Pulmonary artery endothelial cell (primary cell): ENCODE measurements at places on chromosomes 6 and 20. TPM values are rescaled to one million over a fixed set of nuclear protein-coding genes. Genes with fewer than 3 reads are reported as not detected.

The SYNGAP1 gene
- total RNA-seq, result 1.5 and 2.2 TPM in 2 replicates

DNA sequence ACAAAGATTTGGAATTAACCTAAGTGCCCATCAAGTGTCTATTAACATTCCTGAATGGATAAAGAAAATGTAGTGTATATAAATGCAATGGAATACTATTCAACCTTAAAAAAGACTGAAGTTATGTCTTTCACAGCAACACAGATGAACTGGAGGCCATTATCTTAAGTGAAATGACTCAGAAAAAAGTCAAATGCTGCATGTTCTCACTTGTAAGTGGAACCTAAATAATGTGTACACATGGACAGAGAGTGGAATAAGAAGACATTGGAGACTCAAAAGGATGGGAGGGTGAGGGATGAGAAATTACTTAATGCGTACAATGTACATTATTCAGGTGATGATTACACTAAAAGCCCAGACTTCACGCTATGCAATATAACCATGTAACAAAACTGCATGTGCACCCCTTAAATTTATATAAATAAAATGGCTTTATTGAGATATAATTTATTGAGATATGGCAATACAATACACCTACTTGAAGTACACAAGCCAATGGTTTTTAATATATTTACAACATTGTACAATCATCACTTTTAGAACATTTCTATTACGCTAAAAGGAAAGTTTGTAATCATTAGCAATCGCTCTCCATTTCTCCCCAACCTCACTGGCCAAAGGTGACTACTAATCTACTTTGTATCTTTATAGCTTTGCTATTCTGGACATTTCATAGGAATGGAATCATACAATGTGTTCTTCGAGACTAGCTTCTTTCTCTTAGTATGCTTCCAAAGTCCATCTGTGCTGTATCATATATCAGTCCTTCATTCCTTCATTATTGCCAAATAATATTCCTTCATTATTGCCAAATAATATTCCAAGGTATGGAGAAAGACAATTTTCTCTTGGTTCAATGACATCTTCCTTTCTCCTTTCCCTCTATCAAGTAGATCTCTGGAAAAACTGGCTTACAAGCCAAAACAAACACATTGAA, 5.8 kb downstream of the STX7 start:
- DNase-seq, result no peak

DNA sequence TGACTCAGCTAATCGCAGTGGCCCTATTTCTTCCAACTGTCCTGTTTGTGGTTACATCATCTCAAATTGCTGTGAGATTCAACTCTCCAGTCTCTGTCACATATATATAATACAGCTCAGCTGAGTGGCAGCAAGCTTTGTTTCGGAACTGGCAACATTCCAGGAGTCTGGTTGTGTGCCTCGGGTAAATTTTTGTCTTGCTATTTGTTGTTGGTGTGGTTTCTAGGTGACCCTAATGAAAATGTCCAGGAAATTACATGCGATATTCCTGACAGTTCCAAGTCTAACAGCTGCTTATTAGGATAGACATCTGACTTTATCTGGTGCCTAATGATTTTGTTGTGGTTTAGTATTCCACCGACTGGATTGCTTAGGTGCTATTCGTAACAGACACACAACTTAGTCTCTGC, 581.8 kb downstream of the CD109 start:
- no peak for DNase-seq

GRCh38 chr6:70142034-70142433, 160.8 kb downstream of the COL9A1 start:
- DNase-seq, result no peak

DNA sequence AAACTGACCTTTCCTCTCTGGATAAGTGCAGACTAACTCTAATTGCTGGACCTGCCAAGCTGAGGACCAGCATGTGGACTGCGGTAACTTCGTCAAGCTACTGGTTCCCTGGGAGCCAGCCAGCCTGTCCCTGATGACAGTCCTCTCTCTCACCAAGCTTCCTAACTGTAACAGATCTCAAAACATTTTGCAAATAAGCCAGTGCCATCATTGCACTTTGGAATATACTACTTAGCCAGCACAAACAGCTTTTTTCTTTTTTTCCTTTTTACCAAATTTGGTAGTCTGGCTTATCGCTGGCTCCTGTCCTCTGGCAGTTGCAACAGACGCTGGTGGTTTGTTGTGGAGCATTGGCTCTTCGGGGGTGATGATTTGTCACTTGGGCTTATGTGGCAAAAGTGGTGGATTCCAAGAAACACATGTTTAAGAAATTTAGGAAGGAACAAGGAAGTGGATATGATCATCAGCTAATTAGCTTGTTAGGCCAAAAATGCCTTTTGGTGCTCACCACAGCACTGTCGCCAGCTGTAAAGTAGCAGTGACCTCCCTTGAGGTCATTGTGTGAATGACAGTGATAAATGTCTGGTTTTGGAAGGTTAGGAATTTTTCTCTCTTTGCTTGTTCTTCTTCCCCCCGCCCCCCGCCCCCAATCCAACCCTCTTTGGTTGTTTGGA, 171.7 kb downstream of the CLIC5 start:
- no peak for DNase-seq

The TCF15 gene
- total RNA-seq, result 0.07 and 0.18 TPM in 2 replicates

GRCh38 chr6:106536851-106537250, 92.4 kb downstream of the RTN4IP1 start:
- no peak for DNase-seq

- no peak for DNase-seq
Observed at GRCh38 chr6:85127696-85128243, 322.1 kb upstream of the NT5E start.

DNA sequence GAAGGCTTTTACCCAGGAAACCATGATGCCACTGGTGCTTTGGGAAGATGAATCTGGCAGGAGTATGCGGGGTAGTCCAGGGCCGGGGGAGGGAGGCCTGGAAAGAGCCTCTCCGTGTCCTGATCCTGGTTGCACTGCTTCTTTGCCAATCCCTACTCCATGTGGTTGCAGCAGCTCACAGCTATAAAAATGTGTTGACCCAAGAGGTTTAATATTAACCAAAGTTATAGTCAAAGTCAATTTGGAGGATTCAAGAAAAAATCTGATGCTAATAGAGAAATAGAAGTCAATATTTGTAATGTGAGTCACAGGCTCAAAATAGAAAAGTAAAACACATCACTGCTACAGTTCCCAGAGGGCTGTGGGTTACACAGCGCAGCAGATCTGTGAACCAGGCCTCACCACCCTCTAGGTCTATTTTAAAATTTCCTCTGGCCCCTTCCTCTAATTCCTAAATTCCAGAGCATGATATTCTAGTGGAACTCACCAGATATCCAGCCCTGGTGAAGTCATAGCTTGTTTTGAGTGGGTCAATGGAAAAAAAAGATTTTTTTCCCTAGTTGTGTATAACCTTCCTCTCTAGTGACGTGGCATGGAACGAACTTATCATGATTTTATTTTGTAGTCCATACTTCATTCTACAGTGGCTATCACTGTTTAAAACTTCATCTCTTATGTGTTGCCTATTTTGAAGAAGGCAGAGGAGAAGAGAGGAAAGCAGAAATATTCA, 63.2 kb upstream of the BMP2 start:
- DNase-seq, result no peak

DNA sequence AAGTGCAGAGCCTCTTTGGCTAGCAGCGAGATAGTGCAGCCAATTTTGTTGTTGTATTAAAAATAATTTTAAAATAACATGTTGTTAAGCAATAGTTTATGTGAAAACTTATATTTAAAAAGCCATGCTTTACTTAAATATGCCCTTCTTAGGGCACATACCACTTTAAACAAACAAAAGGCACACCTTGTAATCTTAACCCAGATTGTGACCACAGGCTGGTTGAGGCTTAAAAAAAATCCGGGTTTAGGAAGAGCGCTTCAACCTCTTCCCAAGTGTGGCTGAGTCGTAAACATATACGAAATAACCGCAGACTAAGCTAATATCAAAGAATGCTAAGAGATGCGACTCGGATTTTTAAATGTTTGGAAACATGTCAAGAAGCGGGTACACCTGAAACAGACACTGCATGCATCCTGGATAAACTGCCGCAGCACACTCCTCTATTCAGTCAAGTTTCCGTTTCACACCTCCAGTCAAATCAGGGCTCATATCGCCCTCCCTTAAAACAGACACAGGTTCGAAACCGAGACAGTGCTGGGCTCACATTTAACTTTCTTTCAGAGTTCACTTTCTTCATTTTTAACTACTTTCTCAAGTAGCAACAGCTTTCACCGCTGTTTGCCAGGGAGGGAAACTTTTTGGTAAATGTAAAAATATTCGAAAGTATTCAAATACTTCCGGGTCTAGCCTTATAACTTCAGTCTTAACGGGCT, 1.5 kb downstream of the DEK start:
- no peak for DNase-seq

- no peak for DNase-seq
Observed at GRCh38 chr6:43907789-43908472, 137.9 kb downstream of the VEGFA start.

DNA sequence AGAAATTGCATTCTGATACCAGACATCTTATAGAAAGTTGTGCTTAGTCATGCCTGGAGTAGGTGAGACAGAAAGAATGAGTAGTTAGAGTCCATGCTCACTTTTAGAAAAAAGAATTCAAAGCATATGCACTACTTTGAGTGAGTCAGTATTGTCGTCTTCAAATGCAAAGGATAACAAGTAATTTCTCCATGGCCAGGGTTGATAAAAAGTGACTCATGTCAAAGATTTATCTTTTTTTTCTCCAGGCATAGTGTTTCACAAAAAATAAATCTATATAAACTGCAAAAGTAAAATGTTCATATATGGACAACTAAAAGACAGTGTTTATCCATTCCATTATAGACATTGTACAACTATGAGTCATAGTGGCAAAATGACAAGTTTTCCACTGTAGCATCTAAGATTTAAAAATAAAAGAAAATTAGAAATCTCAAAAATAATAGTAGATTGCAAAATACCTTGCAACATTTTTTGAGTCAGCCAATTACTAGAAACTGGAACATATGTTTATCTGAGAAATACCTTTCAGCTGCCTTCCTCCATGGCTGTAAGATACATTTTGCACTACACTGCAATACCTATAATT, 329.6 kb downstream of the GRIK2 start:
- DNase-seq, result no peak

DNA sequence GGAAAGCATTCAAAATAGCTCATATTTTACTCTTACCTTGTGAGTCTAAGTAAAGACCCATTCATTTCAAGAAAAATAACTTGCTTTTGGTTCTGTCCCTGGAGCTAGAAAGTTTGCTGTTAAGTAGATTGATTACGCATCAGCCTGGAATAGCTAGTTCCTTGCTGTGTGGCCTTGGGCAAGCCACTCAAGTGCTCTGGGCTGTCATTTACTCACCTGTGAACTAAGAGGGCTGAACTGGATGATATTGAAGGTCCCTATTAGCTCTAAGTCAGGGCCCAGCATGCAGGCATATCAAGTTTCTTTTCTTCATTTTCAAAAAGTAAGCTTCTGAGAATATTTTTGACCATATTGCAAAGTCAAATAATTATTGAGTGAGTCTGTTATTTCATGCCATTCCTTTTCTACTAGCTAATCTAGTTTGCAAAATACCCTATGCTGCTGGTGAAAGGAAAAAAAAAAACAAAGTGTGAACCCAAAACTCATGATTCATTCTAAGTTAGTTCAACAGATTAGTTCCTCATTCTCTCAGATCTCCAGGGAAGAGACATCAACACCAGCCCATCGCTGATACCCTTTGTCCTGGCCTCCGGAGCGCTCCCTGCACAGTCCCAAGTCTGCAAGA, 106.5 kb upstream of the GMDS start:
- DNase-seq, result no peak

- DNase-seq, result no peak
Observed at GRCh38 chr6:85456782-85457181, 6.9 kb downstream of the NT5E start.
